ENCODE measurements at places on chromosomes 4 and X. TPM values are rescaled to one million over a fixed set of nuclear protein-coding genes. Genes with fewer than 3 reads are reported as not detected.

The ETDC gene
- total RNA-seq, result not detected

The TLR10 gene
- total RNA-seq, result not detected

The P2RY10 gene
- not detected for total RNA-seq

The NPY5R gene
- not detected for total RNA-seq

The ADH6 gene
- total RNA-seq, result not detected

The PAGE4 gene
- not detected for total RNA-seq

The DDX53 gene
- total RNA-seq, result not detected

The RPL34 gene
- 590 TPM for total RNA-seq

The SHROOM3 gene
- 19.5 TPM for total RNA-seq

The EXOSC9 gene
- 47.5 TPM for total RNA-seq

DNA sequence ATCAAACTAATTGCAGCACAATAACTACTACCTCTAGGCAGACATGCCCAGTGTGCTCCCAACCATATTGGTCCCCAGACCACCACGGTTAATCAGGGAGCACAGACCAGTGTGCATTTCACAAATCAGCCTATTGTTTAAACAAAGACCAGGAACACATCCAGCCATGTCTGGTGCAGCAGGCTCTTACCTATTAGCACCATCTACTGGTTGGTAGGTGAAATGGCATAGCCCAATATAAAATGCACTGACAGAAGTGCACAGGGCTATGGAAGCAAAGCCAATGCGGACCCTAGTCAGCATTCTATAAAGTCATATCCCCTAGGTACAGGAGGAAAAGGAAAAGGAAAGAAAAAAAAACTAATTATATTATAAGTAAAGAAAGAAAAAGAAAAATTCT is 15.5 kb upstream of the CYLC1 start:
- no peak overlapping the region for H3K4me3 ChIP-seq
- no peaks in the 10 kb centered on the region for H3K27me3 ChIP-seq
- no peaks in the 10 kb centered on the region for H3K4me1 ChIP-seq
- H3K36me3 ChIP-seq, result no peaks in the 10 kb centered on the region
- no peak overlapping the region for H3K27ac ChIP-seq
- DNase-seq, result peak; percentile 22

GRCh38 chrX:53357799-53358530 is 64.5 kb downstream of the SMC1A start:
- no peak overlapping the region for H3K27ac ChIP-seq
- peak; percentile 48 for DNase-seq
- peaks cover 22% of the 10 kb centered on the region for H3K27me3 ChIP-seq
- no peaks in the 10 kb centered on the region for H3K4me1 ChIP-seq
- H3K36me3 ChIP-seq, result no peaks in the 10 kb centered on the region

DNA sequence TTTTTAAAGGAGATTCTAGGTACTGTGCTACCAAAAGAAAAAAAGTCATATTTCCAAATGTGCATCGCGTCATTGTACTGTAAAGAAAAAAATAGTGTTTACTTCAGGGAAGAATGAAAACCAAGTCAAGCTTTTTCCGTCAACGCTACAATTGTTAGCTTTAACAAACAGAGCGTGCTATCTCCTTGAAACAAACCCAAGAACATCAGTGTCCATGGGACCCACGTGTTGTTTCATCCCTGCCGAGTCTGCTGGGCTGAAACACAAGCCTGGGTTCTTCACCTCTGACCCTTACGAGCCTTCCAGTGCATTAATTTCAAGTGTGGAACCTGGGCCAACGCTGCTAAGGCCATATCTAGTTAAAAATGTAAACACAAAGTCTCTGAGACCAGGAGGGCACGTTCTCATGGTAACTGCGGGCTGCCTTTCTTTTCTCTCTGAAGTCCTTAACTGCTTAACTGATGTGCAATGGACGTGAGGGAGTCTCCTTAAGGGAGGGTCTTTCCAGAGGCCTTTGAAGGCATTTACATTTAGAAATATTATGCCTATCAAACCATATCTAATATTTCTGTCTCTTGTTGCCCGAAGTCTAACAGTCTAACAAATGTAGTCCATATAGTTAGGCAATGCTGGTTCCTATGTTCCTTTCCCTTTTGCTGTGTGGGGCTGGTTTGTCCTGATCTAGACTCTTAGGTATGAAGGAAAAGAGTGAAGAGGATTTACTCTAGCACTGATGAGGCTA is 36.3 kb downstream of the ING2 start:
- peaks cover 8% of the 10 kb centered on the region for H3K4me1 ChIP-seq
- no peaks in the 10 kb centered on the region for H3K27me3 ChIP-seq
- DNase-seq, result peak; percentile 49
- H3K27ac ChIP-seq, result no peak overlapping the region
- no peaks in the 10 kb centered on the region for H3K36me3 ChIP-seq

- no peak overlapping the region for H3K4me3 ChIP-seq
- DNase-seq, result peak; percentile 4
- H3K36me3 ChIP-seq, result no peaks in the 10 kb centered on the region
- H3K27me3 ChIP-seq, result no peaks in the 10 kb centered on the region
- H3K4me1 ChIP-seq, result no peaks in the 10 kb centered on the region
Observed at GRCh38 chrX:102934624-102935023, 2.4 kb upstream of the RAB40AL start.

DNA sequence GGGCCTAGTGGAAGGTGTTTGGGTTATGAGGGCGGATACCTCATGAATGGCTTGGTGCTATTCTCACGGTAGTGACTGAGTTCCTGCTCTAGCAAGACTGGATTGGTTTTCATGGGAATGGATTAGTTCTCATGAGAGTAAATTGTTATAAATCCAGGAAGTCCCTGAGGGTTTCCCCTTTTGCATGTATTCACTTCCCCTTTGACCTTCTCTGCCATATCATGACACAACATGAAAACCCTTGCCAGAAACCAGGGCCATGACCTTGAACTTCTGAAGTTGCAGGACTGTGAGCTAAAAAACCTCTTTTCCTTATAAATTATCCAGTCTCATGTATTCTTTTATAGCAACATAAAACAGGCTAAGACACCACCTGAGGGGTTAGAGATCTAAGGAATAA is 529.7 kb upstream of the RPS6KA3 start:
- no peak overlapping the region for H3K4me3 ChIP-seq
- no peaks in the 10 kb centered on the region for H3K4me1 ChIP-seq
- DNase-seq, result no peak

- DNase-seq, result no peak
- H3K36me3 ChIP-seq, result no peaks in the 10 kb centered on the region
- no peaks in the 10 kb centered on the region for H3K4me1 ChIP-seq
- H3K27ac ChIP-seq, result no peak overlapping the region
Observed at GRCh38 chr4:61923179-61923578, 723.1 kb downstream of the ADGRL3 start.

GRCh38 chr4:6688879-6689505 is 4.7 kb upstream of the S100P start:
- no peaks in the 10 kb centered on the region for H3K27me3 ChIP-seq

DNA sequence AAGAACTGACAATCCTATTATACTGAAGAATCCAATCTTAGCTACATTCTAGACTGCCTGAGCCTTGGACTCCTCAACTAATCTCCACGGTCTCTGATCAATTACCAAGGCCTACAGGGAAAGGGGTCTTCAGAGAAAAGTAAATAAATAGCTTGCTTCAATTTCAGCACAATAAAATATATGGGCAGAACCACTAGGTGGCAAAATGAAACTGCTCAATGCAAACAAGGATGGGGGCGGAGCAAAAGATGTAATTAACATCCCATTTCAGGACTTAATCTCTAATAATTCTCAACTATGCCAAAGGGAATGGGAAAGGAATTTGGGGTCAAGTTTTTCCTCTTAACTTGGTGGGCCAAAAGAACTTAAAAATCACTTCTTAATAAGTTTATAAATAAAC is 78.4 kb upstream of the MAP3K15 start:
- no peak overlapping the region for H3K4me3 ChIP-seq
- H3K27me3 ChIP-seq, result no peaks in the 10 kb centered on the region
- peak; percentile 48 for DNase-seq
- H3K36me3 ChIP-seq, result no peaks in the 10 kb centered on the region
- peaks cover 3% of the 10 kb centered on the region for H3K4me1 ChIP-seq

- H3K4me1 ChIP-seq, result no peaks in the 10 kb centered on the region
- peak overlapping the region; percentile 79 for H3K27ac ChIP-seq
- peak; percentile 91 for DNase-seq
- H3K36me3 ChIP-seq, result no peaks in the 10 kb centered on the region
- H3K4me3 ChIP-seq, result peak overlapping the region; percentile 69
Observed at GRCh38 chr4:15001248-15001868, 923 bp upstream of the CPEB2 start.

DNA sequence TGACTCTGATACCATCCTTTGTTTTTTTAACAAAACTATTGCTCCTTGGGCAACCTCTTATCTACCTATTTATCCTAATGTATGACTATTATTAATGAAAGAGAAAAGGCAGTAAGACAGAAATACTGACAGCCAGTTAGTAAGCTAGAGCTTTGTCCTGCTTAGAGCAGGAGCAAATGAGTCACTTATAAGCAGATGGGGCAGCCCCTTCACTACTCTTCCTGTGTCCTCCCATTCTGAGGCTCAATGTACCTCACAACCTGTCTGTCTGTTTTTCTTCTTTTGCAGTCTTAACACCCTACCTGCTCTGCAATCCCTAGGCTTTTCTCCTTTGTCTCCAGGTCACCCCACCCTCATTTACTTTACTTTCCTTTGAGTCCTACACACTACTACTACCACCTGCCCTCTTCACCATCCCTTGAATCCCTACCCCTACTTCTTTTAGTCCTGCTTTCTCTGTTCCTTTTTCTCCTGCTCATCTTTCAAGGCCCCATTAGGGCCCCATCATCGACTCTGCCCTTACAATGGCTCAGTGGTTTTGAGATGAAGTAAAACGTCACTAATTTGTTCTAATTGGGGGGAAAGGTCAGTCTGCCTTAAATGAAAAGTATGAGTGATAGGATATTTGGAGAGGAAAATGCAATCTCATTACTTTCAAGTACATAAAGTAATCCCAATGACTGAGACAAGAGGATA is 294.3 kb downstream of the GUCY2F start:
- no peaks in the 10 kb centered on the region for H3K4me1 ChIP-seq
- peaks cover 4% of the 10 kb centered on the region for H3K27me3 ChIP-seq
- no peak overlapping the region for H3K27ac ChIP-seq
- DNase-seq, result no peak
